Subcutaneous preadipocyte (primary cell): ENCODE measurements at places on chromosomes 3 and 15. TPM values are rescaled to one million over a fixed set of nuclear protein-coding genes. Genes with fewer than 3 reads are reported as not detected.

The GTF2A2 gene
- 19.1 and 28.3 TPM in 2 replicates for total RNA-seq

The MESP2 gene
- 0.78 and 1.1 TPM in 2 replicates for total RNA-seq

The SNX22 gene
- total RNA-seq, result under 0.01 and 0.39 TPM in 2 replicates

The CHRNA5 gene
- 0.37 and 4.3 TPM in 2 replicates for total RNA-seq

The HSPBAP1 gene
- total RNA-seq, result 4.8 and 7.0 TPM in 2 replicates

The ZPLD1 gene
- total RNA-seq, result not detected in 2 replicates

The GRM7 gene
- not detected in 2 replicates for total RNA-seq

The EIF4G1 gene
- total RNA-seq, result 215 and 293 TPM in 2 replicates

The CCR9 gene
- total RNA-seq, result not detected in 2 replicates

The GATA2 gene
- 1.6 TPM in 1 of 2 replicates, not detected in the other for total RNA-seq

The TLR9 gene
- total RNA-seq, result not detected in 2 replicates

The SPINK8 gene
- not detected in 2 replicates for total RNA-seq

The CORO2B gene
- 27.6 and 34.4 TPM in 2 replicates for total RNA-seq

The CLSTN2 gene
- total RNA-seq, result 0.20 and 0.37 TPM in 2 replicates

The P3H2 gene
- total RNA-seq, result 0.37 and 1.2 TPM in 2 replicates

The IL17RD gene
- 3.1 and 3.7 TPM in 2 replicates for total RNA-seq

The FURIN gene
- 30.1 and 50.8 TPM in 2 replicates for total RNA-seq

The TRPM1 gene
- total RNA-seq, result under 0.01 TPM in 1 of 2 replicates, not detected in the other

The MORC1 gene
- not detected in 2 replicates for total RNA-seq

The ARID3B gene
- total RNA-seq, result 1.1 and 2.9 TPM in 2 replicates
